T-cell (primary cell): ENCODE measurements at places on chromosomes 1 and 21.

- no peak for DNase-seq
Observed at GRCh38 chr21:42362700-42363099, 3.6 kb downstream of the TFF1 start.

DNA sequence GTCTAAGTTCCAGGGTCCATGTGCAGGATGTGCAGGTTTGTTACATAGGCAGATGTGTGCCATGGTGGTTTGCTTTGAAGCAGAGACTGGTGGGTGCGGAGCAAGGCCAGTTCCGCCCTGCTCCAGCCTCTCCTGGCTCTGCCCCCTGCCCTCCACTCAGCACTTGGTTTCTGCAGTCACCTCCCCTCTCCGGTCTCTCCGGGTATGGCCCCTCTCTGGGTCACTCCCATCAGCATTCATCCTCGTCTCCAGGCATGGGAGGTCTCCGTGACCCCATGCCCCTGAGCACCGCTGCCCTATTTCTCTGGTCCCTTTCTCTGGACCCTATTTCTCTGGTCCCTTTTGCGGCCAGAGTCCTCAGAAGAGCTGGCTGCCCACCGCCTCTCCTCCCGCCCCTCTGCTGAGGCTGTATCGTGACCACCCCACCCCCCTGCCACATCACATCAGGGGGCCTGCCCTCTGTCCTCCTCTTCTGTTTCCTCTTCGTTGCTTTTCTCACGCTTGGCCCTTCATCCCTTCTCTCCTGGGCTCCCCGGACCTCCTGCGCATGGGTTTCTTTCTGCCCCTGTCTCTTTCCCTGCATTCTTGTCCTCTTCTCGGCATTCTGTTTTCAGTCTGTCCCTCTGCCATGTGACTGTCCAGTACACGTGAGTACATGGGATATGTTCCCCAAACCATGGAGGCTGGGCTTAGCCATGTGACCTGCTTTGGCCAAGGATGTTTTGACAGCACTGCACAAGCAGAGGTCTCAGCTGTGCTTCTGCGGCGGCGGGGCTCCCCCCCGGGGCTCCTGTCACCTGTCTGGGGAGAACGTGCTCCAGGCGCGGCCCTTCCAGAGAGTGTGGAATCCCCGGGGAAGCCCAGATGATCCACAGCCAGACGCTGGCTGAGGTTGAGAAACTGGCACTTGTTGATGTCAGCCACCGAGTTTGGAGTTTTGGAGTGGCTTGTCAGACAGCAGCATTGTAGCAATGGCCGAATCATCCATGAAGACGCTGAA, 54.4 kb upstream of the C1orf174 start:
- DNase-seq = no peak

GRCh38 chr1:47460456-47460855, 22.6 kb downstream of the FOXD2 start:
- no peak for DNase-seq

DNA sequence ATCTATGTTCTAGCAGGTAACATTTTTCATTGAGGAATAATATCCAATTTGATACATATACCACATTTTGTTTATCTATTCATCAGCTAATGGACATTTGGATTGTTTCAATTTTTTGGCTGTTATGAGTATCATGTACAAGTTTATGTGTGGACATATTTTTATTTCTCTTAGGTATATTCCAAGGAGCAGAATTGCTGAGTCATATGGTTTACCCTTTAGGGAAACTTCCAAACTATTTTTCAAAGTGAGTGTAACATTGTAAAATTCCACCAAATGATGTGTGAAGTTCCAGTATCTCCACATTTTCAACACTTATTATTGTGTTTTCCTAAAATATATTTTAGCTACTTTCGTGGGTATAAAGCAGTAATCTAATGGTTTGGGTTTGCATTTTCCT, 1789.9 kb downstream of the MRPL39 start:
- no peak for DNase-seq

DNA sequence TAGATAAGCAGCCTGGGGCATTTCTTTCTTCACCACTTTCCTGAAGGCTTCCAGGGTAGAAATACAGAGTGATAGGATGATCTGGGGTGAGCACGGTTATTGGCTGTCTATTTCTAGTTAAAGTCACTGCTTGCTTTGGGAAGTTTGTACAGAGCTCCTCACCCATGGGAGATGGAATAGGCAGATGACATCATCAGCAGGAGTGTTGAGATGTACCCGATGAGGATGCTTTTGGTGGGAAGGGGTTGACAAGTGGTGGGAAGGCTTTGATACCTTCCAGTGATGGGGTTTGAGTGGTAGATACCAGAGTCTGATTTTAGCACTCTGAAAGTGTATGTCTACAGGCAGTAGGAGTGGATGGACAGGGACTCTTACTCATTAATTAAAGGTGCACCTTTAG, 112.6 kb downstream of the BRINP2 start:
- DNase-seq = no peak

- DNase-seq = no peak
Observed at GRCh38 chr1:212651521-212651920, 43.0 kb downstream of the ATF3 start.

DNA sequence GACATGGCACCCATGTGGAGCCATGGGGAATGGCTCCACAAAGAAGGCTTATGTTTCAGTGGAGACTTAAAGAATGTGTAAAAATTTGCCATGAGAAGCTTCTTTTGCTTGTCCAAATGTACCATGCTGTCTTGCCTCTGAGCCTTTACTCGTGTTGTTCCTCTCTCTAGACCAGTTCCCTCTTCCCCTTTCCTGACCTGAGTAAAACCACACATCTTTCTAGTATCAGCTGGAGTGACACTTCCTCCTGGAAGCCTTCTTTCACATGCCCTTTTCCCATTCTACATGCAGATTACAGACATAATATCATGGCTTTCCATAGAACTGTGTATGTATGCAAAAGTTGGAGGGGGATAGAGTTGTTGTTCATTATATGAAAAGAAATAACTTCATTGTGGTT, 13.6 kb upstream of the GPX7 start:
- no peak for DNase-seq

- DNase-seq = no peak
Observed at GRCh38 chr1:226604560-226605317, 56.2 kb downstream of the STUM start.

DNA sequence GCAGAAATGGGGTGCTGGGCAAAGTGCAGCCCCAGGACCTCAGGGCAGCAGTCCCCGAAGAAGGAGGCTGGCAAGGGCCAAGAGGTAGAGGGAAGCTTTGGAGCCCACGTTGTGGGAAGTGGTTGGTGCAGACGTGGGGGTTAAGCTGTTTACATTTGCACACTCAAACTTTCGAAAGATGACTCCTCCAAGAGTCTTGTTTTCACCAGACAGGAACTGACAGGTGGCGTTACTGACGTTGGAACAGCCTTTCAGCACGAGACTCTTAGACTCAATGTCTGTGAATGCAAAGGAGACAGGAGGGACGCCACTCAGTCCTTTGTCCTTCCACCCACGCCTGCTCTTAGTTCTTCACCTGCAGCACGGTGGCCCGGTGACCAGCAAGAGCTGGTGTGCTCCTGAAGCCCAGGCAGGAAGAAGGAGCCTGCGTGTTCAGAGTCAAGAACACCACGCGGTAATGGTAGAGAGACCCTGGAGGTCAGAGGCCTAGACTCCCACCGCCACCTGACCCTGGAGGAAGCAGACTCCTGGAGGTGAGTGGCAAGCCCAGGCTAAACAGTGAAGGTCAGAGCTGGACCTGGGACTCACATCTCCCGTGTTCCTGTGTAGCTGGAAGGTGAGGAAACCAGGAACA, 15.9 kb downstream of the LYPD8 start:
- no peak for DNase-seq

GRCh38 chr1:82813386-82813785, 1012.7 kb downstream of the ADGRL2 start:
- no peak for DNase-seq

DNA sequence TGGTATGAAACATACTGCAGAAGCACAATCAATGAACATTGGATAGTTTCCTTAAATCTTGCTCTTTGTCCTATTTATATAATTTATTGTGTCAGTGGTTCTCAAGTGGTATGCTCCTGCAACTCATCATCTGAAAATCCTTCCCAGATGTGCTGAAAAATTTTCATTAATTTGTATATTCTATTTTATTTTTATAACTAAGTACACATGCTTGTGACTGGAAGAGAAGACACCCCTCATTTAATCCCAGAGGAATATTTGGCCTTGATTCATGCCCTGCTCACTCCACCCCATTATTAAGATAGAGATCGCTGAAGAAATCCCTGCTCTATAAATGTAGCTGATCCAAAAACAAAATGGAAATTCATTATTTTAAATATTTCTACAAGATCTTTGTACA, 870.5 kb upstream of the CXADR start:
- DNase-seq = no peak

GRCh38 chr1:203196371-203196770, 9.9 kb upstream of the CHI3L1 start:
- DNase-seq = no peak

DNA sequence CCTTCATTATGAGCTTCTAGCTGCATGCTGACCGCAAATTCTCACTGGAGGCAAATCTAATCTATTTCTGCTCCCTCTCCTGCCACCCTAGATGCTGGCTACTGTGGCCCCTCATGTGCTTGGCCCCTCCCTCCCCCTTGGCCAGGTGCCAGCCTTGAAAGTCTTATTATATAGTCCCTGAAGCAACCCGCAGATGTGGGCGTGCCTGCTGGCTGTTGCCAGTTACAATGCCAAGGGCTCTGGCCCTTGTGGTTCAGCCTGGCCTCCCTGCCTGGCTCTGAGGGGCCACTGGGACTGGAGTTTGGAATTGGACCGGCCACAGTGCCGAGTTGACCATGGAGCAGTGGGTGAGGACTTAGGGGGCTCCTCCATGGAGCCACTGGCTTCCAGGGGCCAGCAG, 78.9 kb upstream of the ACTRT2 start:
- DNase-seq = no peak

DNA sequence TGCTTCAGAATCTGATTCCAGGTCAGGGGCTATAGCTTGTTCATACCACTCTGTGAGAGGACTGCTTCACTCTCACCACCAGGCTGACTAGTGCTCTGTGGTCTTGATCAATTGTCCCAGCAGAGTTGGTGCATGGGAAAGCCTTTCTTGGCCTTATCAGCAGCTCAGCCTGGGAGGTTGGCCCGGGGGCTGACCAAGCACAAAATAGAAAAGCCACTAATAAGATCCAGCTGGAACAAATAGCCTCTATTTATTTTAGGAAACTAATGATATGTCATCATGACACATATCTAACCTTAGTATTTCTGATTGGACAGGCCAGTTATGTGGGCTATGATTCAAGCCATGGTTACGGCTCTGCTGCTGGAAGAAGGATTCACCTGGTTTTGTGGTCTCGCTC, 134.2 kb downstream of the GDAP2 start:
- DNase-seq = no peak
